ENCODE measurements at places on chromosomes 6 and 20.

- DNase-seq, result no peak
Measured at GRCh38 chr6:138008791-138009190, 98.4 kb downstream of the PERP start.

- DNase-seq, result no peak
Measured at GRCh38 chr6:136769124-136769523, 23.2 kb downstream of the MAP3K5 start.

GRCh38 chr20:46222521-46223007, 85.7 kb downstream of the CDH22 start:
- DNase-seq, result no peak

DNA sequence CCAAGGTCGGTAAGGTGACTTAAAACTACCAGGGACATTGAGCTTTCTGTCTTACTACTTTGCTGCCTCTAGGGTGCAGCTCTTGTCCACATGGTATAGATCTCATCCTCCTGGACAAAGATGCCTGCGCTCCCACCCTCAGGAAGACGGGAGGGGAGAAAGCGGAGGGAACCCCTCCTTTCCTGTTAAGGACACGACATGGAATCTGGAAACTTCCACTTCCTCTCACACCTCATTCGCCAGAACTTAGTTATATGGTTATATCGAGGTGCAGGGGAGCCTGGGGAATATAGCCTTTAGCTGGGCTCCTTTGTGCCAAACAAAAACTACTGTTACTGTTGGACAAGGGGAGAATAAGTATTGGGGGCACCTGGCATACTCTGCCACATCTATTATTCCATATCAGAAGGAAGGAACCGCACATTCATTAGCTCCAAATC, 224.3 kb upstream of the TSHZ2 start:
- no peak for DNase-seq

- no peak for DNase-seq
Measured at GRCh38 chr6:107676042-107676441, 148.1 kb downstream of the SCML4 start.

GRCh38 chr6:114714836-114715507, 372.1 kb upstream of the HS3ST5 start:
- DNase-seq, result no peak
